Foreskin keratinocyte (primary cell): ENCODE measurements at places on chromosomes 3 and 15. TPM values are rescaled to one million over a fixed set of nuclear protein-coding genes. Genes with fewer than 3 reads are reported as not detected.

- DNase-seq = no peak
Measured at GRCh38 chr3:128235207-128235926, 82.1 kb downstream of the EEFSEC start.

DNA sequence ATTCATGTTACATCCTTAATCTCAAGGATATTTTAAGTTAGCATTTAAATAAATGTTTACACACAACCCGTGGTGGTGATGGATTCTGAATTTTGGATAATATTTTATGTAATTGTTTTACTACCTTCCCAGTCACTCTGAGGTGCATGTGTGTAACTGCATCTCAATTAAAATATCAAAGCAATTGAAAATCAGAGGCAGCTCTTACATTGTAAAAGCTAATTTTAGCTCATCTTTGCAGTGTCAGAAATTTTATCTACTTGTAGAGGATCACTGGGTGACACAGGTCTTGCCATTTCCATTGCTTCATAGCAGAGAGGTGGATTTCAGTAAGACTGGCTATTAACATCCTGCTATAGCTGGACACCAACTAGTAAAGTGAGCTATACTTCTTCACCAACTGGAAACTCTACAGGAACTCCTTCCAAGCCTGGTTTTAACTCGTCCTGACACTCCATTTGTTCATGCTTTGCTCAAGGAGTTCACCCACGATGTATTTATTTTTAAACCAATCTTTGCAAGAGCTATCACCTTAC lies 19.6 kb upstream of the MITF start:
- DNase-seq = no peak

DNA sequence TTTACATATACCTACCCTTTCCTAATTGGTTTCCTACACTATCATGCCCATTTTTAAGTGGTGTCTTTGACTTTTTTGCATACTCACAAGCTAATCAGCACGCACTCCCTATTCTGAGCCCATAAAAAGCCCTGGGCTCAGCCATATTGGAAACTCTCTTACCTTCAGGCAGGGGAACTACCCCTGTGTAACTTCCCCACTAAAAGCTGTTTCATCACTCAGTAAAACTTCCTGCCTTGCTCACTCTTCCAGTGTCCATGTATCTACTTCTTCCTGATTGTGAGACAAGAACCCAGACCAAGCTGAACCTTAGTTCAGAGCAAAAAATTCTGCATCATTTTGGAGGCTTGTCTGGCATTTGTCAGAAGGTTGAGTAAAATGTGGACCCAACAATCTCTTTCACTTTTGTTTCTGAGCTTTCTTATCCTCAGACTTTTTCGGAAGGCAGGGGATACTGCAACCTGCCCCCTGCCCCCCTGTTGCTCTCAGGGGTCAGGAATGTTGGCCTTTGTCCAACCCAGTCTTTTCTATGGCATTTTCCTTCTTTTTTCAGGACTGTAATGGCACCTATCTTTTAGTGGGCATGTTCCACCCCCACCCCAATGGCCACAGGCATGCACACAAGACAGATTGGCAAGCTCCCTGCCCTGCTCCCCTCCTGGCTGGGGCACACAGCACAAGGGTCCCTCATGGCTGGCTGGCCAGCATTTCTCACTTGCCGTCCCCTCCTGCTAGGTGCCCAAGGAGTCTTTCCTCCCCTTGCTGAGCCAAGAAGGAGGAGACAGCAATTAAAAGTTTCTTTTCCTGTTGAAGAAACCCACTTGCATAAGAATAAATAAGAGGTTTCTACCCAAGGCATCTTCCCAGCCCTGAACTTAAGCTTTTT lies 26.3 kb upstream of the TMEM45A start:
- DNase-seq = no peak

DNA sequence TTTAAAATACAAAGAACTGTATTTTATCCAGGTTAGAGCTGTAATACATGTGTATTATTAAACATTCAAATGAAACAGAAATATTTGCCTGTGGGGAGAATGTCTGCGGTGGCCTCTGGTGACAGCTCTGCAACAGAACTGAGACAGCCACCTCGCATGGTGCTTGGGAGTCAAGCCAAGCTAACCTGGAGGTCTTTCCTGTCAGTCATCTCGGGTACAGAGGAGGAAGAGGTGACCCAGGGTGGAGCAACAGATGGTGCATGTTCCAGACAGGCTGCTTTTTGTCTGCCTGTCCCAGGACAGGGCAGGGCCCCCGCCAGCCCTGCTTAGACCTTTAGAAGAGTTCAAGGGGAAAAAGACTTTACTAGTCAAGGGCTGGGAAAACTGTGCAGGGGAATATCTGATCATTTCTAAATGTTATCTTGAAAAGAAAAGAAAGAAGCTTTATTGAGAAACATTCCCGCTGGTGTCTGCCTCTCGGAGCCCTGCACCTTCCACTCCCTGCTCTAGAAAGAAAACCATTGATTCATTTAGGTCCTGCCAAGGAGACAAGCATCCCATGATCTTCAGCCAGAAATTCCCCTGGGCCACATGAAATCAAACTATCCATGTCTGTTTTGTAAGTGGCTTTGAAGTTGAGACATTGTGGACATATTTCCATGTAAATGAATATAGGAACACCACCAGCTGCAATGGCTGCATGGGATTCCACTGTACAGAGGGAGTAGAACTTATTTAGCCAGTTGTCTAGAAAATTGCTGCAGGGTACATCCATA lies 5.5 kb upstream of the NR2E3 start:
- DNase-seq = no peak

GRCh38 chr3:194374935-194375334 lies 5.4 kb upstream of the LRRC15 start:
- DNase-seq = no peak

GRCh38 chr3:184126006-184126405 lies 9.2 kb upstream of the EIF2B5 start:
- DNase-seq = no peak

DNA sequence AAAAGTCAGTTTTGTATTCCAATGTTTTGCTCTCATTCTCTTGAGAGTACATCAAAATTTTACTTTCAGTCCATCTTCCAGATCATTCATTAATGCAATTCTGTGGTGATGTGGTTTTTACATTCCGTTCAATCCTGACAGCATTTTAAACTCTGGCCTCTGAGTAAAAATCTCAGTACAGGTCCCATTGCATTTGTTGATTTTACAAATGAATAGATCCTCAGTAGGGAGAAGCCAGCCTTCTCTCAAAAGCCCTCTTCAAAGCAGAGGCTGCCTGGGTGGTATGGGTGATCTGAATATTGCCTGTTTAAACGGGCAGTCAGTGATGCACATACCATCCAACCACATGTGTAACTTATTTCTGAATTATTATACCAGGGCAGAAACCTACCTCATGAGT lies 72.5 kb upstream of the TSC22D2 start:
- DNase-seq = peak; percentile 19

GRCh38 chr3:30353711-30354467 lies 252.5 kb upstream of the TGFBR2 start:
- DNase-seq = peak; percentile 87

DNA sequence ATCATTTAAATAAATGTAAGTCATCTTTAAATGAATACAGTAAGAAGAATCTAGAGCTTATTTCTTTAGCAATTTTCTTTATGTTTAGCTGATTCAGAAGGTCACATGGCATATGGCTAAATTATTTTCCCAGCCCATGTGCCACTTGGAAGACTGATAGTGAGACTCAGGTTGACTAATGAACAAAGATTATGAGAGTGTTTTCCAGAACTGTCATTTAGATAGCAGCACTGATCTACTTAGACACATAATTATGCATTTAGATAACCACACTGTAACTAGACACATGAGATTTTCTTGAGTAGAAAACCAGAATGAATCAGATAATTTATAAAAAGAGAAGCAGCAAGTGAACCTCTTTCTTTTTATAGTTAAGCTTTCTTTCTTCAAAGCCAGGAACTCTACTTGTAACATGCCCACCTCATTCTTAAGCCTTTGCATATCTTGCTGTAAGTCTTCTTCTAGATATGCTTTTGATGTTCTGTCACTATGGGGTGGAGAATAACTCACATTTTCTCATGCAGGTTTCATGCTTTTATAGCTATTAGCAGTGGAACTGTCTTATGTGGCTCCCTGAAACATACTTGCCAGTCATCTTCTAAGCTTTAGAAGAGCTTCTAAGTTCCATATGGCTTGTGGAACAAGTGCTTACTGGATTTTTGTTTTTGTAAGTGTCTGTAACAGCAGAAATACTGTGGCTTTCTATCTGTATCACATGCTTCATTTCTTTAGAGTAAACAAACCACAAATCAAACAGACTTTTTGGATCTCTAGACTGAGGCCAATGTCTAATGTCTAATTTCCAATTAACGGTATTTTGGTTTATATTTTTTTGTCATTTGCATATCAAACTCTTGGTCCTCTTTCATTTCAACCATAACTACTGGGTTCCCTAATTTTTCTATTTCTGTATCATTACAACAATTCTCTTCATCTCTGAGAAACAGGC lies 101.4 kb downstream of the LMLN start:
- DNase-seq = no peak

DNA sequence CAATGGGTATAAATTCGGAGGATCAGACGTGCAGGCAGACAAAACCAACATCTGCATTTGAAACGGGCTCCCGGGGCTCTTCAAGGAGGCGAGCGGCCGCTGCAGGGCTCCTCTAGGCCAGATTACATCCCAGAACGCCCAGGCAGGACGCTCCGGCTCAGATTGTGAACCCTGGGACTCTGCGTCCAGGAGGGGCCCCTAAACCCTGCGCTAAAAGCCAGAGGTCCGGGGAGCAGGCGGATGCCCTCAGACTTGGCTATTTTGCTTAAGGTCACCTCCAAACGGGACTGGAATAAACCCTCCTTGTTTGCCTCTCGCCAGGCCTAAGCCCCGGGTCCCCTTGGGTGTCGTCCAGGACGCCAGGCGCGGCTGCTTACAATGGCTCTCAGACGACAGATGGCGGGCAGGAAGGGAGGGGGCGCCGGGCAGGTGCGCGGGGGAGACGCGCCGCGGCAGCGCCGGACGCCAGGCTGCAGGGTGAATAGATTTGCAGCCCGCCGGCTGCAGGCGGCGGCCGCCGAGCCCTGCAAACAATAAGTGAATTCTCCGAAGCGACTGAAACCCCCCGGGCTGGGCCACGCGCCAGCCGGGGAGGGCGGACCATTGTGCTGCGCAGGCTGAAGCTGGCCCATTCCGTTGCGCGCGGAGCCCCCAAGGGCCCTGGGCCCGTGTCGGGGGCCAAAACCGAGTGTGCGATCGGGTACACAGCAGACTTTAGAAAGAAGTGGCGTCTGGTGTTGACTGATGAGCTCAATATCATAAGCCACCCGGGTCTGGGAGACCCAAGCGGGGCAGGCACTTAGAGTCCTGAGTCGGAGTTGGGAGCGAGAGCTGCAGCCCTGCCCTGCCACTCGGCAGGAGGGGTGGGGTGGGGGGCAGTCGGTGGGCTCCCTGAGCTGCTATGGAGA lies 32.3 kb upstream of the AMOTL2 start:
- DNase-seq = no peak

DNA sequence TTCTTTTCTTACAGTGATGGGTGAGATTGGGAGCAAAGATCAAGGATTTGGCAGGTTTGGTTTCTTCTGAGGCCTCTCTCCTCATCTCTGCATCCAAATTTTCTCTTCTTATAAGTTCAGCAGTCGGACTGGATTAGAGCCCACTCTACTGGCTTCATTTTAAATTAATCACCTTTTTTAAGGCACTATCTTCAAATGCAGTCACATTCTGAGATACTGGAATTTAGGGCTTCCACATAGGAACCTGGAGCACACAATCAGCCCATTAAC lies 56.5 kb upstream of the PLSCR4 start:
- no peak for DNase-seq

GRCh38 chr3:112635674-112636073 lies 5.3 kb downstream of the CCDC80 start:
- DNase-seq = peak; percentile 75

GRCh38 chr3:44685128-44685800 lies 27.2 kb upstream of the ZNF502 start:
- peak; percentile 78 for DNase-seq

DNA sequence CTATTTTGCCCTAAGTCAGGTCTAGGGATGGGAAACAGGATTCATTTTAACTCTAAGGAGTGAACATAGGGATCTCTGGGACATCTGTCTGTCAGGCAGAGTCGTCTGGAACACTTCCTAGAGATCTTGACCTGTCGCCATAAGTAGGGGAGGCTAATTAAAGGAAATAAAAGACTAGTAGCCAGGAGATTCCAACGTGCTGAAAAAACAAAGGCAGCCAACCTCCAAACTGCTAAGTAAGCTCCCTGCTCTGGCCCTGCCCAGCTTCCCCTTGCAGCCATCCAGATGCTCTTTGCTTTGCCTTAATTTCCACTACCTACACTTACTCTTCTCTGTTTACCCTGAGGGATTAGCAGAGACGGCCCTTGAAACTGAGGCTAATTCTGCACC lies 18.4 kb upstream of the TSEN2 start:
- DNase-seq = no peak

GRCh38 chr15:34759347-34759746 lies 4.5 kb upstream of the GJD2 start:
- no peak for DNase-seq

DNA sequence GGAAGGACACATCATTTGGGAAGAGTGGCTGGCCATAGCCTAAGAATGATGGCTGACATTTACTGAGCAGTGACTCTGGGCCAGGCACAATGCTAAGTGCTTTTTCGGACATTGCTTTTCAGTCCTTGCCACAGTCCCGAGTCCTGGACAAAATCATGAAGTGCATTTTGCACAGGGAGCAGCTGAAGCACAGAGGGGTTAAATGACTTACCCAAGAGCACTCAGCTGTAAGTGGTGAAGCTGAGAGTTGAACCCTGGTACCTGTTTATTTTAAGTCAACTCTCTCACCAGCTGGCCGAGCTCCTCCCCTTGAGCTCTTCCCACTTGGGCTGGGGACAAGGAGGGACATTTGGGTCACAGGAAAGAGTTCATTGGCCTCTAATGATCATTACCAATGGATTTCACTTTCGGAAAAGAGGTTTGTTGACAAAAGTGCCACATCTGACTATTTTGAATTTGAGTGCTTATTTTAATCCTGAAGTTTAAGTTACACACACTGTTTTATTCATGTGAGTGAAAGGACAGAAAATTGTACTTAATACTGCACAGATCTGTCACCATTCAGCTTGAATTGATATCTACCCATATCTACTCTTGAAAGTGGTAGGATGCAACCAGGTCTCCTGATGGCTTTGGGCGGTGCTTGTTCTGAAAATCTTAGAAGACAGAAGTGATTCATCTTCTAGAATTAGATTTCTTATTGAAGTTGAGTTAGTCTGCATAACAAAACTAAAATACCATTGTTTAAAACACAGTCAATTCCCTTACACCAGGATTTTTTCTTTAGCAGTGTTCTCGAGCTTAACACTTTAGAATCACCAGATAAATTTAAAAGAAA lies 368.7 kb upstream of the PROK2 start:
- DNase-seq = no peak

Gene DAZL
- not detected in 2 replicates for total RNA-seq

Gene CA12
- 21.6 and 32.3 TPM in 2 replicates for total RNA-seq

Gene CASR
- not detected in 2 replicates for total RNA-seq

Gene TP53BP1
- total RNA-seq = 31.5 and 33.0 TPM in 2 replicates

Gene CPN2
- not detected in 2 replicates for total RNA-seq

Gene CPNE4
- not detected in 2 replicates for total RNA-seq

Gene CLDN11
- total RNA-seq = 4.8 and 22.6 TPM in 2 replicates

Gene CCRL2
- not detected in 2 replicates for total RNA-seq

Gene IQCF5
- total RNA-seq = not detected in 2 replicates

Gene NMB
- 9.0 and 12.7 TPM in 2 replicates for total RNA-seq
